Stimulated activated CD4-positive, alpha-beta T cell treated with anti-CD3 and anti-CD28 coated beads, TNF-alpha, amount 100 ng/mL, for 48 hours (primary cell): ENCODE measurements at places on chromosomes 16 and 17.

DNA sequence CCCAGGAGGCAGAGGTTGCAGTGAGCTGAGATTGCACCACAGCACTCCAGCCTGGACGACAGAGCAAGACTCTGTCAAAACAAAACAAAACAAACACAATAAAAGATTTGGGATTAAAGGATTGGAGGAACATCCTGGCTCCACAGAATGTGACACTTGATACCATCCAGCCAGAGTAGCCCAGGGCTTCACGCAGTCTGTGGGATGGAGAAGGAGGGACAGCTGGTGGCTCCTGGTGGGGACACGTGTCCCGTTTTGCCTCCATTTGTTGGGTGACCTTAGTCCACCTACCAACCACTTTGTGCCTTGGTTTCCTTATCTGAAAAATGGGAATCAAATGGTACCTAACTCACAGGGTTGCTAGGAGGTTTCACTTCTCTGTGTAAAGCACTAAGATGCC is 12.4 kb upstream of the CYB561 start:
- no peak for DNase-seq

DNA sequence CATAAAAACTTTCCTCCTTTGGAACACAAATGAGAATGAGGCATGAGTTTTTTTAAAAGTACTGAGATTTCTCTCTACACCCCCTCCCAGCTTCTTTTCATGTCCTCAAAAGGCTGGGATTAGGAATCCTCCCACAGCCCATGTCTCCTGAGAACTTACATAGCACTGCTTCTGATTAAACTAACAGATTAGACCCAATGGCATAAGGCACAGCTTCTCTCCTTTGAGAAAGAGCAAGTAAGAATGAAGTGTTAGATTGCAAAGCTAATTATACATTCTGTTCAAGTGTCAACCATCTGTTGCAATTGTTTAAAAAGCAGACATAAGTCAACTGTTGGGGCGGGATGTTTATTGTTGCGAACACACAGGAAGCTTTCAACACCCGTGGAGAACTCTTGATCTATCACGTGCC is 715.1 kb downstream of the CDH11 start:
- no peak for DNase-seq

GRCh38 chr16:66337463-66338188 is 28.9 kb upstream of the CDH5 start:
- no peak for DNase-seq

DNA sequence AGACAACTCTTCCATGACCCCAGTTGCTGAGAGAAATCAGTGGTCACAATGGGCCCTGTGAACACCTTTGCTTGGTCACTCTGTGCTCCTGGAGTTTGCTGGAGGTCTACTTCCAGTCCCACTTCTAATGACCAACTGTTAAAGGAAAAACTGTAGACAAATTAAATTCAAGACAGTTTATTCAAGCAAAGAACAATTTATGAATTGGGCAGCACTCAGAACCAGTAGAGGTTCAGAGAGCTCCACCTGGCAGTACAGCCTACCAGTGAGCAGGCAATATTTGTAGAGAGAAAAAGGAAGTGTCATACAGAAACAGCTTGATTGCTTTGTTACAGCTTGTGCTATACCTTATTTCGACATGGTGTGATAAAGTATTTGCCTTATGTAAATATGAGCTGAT is 116.5 kb downstream of the HS3ST3B1 start:
- no peak for DNase-seq

GRCh38 chr17:57090560-57091185 is 5.6 kb downstream of the AKAP1 start:
- no peak for DNase-seq

DNA sequence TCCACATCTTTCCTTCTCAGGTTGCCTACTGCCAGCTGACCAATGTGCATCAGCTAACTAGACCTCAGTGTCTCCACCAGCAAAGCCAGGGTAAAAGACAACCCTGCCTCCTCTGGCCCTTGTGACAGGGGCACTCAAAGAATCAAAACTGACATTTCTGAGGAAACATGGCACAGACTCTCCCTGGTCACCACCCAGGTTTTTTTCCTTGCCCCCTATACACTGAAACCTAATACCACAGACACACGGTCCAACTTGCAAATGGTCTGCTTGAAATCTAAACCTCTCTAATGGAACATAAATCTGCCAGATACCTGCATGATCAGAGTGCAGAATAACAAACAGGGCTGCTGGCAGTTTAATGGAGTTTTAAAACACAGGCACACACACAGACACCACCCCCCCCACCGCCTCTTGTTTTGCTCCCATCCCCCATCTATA is 19.5 kb upstream of the CORO6 start:
- DNase-seq = no peak

DNA sequence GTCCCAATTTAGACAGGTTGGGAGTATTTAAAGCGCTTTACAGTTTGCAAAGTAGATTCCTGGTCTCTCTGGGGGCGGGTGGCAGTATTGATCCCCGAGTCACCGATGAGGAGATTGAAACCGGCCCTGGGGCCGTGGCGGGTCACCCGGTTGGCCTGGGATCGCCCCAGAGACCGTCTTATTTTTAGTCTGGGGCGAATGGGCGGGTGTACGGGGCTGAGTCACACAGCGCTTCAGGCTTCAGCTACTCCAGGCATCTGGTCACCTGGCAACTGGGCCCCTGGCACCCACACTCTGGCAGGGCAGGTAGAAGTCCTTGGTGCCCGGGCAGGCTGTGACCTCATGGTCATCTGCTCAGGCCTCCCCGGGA is 669 bp downstream of the MIEF2 start:
- no peak for DNase-seq

GRCh38 chr16:28829747-28830146 is 6.9 kb downstream of the ATXN2L start:
- DNase-seq = no peak

DNA sequence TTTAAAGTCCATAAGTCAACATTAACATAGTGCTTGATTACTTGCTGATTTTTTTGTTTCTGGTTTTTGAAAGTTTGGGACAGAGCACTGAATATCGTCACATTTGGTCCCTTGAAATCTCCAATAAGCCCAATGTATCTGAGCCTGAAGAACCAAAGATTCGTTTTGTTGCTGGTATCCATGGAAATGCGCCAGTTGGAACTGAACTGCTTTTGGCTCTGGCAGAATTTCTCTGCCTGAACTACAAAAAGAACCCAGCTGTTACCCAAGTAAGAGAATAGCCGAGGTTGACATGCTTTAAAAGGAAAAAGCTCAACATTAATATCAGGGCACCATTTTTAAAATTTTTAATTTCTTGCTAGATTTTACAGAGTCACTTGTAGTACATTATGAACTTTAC is 27.7 kb upstream of the GOSR1 start:
- DNase-seq = no peak

DNA sequence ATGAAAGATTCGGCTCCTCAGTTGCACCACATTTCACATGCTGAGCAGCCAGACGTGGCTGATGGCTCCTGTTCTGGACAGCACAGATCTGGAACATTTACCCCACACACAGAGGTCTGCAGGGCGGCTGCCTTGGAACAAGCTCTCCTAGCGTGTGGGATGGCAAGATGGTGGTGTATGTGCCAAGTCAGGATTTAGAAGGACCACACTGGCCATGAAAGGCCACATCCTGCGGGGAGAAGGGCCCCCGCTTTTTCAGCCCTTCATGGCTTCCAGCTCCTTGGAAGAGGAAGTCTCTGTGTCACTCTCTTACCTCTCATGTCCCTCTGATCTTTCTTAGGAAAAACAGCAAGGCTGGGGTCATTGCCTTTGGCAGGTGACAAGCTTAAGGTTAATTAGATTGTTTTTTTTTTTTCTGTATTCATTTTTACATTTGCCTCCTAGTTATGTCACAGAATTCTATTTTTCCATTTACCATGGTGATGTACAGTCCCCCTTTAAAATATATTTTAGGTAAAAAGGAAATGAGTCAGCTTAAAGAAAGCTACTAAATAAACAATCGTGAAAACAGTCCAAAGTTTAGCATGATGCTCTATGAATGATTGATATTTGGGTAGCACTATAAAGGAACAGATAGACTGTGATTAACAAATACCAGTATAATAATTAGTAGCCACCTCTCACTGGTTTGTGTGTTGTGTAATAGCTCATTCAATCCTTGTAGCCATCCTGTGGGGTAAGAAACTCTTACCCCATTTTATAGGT is 396.6 kb downstream of the CPPED1 start:
- DNase-seq = no peak

- no peak for DNase-seq
Observed at GRCh38 chr17:67076290-67076689, 31.9 kb downstream of the CACNG1 start.

DNA sequence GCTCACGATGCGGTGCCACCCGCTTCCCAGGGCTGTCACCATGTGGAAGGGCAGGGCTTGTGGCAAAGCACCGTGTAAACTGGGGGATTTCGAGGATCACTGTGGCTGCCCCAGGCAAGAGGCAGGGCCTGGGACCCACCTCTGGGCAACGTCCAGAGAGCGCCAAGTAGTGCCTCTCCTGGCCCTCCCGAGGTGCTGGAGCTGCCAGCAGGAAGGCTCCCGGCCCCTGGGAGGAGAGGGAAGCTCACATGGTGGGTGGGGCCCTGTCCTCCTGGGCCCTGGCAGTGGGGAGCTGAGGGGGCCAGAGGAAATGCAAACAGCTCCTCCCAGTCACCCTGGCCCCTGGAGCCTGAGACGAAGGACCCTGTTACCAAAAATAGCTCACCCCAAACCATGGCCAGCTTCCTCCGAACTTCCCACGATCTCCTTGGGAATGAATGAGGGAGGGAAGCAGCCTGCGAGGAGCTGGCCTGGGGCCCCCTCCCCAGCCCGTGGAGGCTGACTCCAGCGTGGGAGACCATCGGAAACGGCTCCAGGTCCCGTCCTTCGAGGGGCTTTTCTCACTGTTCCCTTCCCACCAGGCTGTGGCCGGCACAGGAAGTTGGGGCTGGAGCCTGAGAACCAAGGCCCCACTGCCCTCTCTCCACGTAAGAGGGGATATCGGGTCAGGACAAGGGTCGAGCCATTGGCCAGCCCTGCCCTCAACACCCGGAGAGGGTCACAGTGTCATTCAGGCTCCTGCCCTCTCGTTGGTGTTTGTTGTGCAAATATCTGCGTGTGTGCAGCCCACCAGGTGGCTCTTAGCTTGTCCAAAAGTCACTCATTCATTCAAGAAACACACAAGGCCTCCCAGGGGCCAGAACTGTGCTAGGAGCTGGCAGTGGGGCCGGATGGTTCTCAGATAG is 17.7 kb downstream of the VASN start:
- no peak for DNase-seq

DNA sequence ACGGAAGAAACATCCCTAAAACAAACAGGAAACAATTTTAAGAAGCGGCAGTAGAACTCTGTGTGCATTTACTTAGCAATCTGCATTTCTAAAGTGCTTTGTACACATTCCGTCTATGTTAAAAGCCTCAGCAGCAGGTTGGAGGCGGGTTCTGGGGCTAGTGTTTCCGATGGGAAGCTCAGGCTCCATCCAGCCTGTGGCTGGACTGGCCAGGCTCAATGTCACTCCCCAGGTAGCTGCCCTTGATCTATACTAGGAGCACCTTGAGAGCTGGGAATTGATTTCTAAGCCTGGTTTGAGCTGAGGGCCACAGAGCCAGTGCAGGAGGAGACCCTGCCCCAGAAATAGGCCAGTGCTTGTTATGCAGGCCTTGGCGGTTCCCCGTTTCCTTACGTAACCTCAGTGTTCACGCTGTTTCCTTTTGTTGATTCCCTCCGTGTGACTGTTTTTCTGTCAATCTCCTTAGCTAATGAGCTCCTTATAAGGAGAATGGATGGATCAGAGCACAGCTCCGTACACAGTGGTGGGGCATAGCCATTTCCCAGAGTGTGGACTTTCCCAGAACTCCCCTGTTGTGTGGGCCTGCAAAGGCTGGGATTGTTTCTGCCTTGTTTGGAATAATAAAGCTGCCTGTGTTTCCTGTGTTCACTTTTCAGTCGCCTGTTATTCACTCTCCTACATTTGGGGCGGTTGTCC is 21.4 kb downstream of the ADORA2B start:
- no peak for DNase-seq

DNA sequence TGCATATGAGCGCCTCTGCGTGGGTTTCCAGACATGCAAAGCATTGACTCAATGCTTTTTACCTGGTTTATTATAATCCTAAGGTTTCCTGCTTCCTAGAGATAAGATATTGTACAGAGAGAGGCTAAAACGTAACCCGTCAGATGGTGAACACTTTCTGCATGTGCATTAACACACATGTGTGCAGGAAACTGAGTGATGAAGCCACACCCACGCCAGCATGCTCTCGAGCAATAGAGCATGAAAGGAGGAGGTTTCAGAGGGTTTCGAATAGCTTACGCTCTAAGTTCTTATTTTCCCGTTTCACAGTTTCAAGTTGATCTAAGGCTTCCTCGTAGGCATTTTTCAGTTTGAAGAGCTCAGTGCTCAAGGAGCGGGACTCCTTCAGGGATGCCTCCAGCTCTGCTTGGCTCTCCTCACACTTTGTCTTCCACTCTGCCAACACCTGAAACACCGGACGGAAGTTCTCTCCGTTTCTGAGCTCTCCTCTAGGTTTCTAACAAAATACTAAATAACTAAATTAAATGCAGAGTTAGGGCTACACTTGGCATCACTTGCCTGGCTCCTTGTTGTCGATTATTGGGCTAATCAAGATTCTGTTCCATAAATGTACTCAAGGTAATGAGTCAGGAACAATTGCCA is 23.2 kb downstream of the MYH3 start:
- DNase-seq = no peak

DNA sequence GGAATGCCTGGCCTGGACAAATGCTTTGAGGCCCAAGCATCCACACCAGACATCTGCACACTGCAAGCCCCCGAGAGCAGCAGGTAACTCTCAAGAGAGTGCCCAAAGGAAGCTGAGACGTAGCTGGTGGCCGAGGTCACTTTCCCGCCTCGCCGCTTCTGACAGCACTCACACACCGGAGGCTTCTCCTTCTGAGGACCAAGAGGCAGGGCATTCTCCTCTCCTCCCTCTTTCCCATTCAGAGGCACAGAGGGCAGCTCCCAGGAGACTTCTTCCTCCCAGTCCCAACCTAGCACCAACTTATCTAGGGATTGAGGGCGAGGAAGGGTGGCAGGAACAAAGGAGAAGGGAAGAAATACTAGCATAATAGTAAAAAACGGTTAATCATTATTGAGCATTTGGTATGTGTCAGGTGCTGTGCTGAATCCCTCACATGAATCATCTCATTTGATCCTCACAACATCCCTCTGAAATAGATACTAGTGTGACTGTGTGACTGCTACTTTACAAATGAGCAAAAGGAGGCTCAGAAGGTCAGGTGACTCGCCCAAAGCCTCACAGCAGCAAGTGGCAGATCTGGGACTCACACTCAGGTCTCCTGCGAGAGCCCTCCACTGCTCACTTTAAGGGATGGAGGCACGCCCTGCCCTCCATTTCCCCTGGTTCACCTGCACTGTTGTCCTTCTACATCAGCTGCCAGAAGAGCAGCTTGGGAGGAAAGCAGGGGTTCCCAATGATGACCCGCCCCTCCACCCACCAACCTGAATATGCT is 41.8 kb downstream of the MYO18A start:
- DNase-seq = peak; percentile 73

DNA sequence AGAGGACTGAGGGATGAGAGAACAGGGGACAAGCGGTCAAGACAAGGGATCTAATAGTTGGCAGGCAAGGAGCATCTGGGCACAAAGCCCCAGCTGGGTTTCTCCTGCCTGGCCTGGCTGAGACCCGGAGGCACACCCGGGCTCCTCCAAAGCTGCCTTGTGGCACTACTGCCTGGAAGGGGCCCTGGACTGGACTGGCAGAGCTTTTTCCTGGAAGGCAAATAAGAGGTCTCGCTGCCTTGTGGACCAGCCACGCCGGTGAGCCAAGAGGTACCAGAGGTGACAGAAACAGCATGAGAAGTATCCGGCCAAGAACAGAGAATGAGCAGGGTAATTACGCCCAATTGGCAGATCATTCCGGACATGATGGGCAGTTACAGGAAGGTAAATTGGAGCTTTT is 64.6 kb downstream of the GTF3C1 start:
- no peak for DNase-seq
